Skin of body (tissue), 3 donors: ENCODE measurements at places on chromosomes 2 and 18.

- no peak for DNase-seq
Observed at GRCh38 chr2:27494944-27495554, at the start of gene FNDC4. FNDC4 (minus strand) TSS chr2:27495200; CDS start chr2:27494679, 521 bp downstream.

DNA sequence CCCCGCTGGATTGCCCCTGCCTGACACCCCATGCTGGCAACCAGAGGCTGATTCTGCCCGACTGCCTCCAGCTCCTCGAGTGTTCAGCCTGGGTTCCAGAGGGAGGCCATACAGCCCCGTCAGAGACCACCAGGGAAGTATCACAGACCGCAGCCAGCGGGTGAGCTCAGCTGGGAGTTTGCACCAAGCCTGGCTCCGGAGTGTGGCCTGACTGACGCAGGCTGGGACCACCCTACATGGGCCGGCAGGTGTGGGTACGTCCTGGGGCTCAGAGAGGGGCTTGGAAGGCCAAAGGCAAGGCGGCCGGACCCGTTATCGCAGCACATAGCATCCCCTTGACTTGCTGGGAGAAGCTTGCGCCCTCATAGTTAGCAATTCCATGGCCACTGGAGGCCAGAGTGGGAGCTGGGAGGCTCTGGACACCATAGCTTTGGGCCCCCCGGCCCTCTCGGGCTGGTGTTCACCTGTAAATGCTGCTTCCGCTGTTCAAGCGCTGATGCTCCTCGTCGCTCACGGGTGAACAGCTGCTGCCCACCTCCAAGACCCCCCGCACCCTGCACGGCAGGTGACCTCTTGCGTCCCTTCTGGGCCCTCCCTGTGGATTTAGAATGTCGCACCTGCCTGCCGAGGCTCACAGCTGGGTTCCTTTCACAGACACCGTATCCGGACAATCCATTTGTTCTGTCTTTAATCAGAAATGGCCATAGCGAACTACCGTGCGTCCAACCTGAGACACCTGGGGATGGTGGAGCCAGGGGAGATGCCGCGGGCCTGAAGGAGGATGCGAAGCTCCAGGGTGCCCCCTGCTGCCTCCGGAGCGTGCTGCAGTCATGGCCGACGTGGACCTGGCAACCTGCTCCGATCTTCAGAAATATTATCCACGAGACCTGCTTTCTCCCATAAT, 31.2 kb upstream of the SLC66A3 start:
- no peak for DNase-seq

DNA sequence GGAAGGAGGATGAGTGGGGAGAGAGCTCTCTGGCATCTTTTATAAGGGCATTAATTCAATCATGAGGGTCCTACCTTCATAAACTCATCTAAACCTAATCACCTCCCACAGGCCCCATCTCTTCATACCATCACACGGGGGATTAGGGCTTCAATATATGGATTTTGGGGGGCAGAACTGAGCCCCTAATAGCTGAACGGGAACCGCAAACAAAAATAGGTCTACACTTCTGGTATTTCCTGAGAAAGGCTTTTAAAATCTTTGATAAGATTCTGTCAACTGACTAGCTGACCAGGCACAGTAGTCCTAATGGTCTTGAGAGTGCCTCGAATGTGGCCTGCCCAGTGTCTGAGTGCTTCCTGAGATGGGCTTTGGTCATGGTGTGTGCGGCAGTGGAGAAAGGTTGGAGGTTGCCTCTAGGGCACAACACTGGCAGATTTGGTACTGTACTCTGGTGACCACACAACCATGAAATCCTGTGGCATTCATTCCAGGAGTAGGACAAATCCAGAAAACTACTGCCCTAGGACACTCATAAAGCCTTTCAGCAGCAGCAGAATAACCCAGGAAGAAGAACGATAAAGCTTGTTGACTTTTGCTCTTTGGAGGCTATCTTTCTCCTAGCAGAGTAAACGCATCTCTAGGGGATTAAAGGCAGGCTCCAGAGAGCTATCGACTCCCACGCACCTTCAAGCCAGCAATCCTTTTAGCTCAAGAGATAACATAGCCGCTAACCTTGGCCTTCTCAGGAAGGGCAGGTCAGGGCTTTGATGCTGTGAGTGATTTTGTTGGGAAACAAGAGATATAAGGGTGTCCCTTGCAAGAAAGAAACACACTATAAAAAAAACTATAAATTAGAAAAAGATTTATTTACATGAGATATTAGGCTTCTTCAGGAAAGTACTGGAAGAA, 12.3 kb upstream of the APOB start:
- DNase-seq: no peak

- DNase-seq: no peak
Observed at GRCh38 chr2:153715218-153715850, 156.4 kb upstream of the GALNT13 start.

- DNase-seq: no peak
Observed at GRCh38 chr18:57353940-57354461, 1.6 kb downstream of the ST8SIA3 start.
